ENCODE measurements at places on chromosomes 2 and 18.

GRCh38 chr2:159712143-159712928 is at the start of gene MARCHF7:
Gene MARCHF7, plus strand, starts transcription at chr2:159712506. Its CDS starts 16,517 bp downstream, at chr2:159729023.
- peak; percentile 90 for DNase-seq

- DNase-seq = no peak
Observed at GRCh38 chr2:123095219-123095835, 929.8 kb upstream of the CNTNAP5 start.

DNA sequence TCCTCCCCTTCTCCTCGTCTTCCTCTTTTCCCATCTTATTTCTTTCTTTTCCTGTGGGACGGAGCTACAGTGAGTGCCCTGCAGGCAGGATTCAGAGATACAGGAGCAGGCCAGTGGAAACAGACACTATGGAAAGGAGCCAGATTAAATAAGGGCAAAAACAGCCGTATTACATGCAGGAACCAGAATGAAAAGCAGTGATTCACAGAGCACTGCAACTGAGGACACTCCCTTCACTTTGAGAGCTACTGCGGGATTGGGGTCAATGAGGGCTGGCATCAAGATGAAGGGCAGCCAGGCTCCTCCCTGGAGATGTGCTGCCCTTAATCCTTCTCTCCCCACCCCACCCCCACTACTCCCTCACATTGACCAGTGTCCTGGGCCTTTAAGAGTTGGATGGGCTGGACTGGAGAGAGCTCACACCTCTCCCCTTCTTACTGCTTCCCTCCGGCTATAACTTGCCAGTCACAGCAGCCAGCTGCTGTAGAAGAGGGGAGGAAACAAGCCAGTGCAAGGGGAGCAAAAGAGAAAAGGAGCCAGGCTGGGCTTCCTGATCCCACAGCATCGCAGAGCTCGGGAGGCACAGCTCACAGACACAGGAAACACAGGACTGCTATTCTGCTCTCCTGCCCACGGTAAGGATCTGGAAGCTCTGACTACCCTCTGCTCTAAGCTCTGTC is at the start of gene PLCD4:
Gene PLCD4 (plus strand): TSS at position 464 of the 680 bp plus-strand sequence. CDS start 7,841 bp downstream, outside the sequence.
- no peak for DNase-seq

DNA sequence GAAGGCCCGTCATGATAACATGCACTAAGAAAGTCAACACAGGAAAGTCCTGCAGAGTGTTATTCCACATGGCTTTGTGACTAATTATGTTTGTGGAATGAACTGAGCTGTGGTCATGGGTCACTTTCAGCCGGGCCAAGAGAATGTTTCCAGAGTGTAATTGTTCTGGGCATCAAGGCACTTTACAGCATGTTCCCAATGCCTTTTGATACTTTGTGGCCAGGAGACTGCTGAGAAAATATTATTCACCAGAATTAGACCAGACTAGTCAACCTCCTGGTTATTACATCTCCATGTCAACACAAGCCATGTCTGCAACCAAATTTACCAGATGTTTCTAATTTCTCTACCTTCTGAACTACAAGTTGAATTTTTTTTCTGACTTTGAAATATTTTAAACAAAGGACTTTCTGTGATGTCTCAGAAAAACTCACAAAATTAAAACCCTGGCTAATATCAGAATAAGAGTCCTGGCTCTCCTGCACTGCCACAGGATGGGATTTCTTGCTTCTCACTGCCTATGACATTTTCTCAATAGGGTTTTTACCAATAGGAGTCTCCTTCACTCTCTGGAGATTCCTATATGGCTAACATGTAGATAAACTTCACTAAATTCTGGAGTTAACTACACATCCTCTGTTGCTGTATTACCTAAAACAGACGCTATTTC is 90.6 kb upstream of the WDR75 start:
- no peak for DNase-seq

DNA sequence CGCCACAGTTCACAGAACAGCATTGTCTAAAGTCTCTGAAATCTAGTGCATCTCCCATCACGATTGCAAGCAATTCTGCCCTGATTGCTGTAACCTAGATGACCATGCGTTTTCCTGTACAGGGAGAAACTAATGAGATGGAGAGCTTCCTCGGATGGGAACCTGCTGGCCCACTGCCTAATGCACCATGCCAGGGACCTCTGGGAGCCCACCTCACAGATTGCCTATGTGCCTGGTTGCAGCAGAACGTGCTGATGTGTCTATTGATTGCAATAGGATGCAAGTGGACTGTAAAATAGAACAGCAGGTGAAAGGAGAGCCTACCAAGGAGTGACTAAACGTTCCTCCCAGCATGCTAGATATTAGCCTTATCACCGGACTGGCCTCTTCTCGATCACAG is 141.0 kb upstream of the RAB12 start:
- DNase-seq = no peak

DNA sequence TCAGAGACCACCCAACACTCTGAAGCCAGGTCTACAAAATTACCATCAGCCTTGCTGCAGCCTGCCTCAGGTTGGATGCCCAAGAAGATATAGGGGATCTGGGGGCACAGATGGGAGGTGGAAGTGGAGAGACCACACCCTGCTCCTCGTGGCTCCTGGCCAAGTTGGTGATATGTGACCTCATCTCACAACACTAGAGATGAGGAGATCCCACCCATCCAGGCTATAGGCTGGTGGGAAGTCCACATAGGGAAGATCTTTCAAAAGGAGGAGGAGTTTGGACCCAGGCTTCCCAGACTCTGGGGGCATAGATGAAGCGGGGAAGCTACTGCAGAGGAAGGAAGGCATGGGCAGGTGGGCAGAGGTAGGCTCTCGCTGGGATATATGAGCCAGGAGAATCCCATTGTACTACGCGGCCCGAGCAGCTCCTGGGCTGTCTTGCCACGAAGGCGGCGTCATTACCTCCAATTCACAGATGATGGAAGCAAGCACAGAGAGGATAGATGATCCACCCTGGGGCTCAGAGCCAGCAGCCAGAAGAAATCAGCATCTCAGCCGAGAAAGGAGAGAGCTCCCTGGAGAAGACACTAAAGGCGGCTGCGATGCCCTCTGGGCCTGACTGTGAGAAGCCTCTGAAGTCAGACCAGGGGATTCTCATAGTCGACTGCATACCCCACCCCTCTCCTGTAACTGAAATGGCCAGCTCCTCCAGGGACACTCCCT is 96.0 kb downstream of the RHOB start:
- DNase-seq = no peak

DNA sequence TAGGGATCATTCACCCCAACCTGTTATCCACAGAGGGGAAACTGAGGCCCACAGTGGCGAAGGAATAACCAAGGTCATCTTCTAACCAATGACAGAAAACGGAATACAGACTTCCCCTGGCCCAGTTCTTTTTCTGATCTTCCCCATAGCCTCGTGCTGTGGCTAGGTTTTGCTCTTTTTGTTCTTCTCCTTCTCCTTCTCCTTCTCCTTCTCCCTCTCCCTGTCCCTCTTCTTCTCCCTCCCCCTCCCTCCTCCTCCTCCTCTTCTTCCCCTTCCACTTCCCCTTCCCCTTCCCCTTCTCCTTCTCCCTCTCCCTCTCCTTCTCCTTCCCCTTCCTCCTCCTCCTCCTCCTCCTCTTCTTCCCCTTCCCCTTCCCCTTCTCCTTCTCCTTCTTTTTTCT is 12.9 kb upstream of the TWIST2 start:
- no peak for DNase-seq

DNA sequence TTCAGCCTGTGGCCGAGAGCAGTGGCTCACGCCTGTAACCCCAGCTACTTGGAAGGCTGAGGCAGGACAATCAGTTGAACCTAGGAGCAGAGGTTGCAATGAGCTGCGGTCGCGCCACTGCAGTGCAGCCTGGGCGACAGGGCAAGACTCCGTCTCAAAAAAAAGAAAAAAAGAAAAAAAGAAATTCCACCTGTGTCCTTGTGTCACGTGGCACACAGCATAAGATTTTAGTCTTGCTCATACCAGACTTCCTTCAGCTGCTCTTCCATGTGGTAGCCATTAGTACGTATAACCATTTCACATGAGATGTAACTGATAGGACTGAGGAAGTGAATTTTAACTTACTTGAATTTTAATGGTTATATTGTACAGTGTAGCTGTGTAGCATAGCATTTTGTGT is 4.0 kb downstream of the NOP58 start:
- no peak for DNase-seq

DNA sequence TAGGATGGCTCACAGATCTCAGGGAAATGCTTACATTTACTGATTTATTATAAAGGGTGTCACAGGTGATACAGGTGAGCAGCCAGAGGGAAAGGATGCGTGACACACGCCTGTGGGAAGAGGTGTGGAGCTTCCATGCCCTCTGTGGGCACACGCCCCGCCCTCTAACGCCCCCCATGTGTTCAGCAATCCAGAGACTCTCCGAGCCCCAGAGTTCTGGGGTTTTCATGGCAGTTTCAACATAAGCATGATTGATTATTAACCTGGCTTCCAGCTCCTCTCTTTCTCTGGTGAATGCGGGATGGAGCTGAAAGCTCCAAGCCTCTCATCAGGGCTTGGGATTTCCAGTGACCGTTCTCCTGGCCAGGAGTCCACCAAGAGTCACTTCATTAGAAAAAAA is 34.3 kb upstream of the ODC1 start:
- no peak for DNase-seq

DNA sequence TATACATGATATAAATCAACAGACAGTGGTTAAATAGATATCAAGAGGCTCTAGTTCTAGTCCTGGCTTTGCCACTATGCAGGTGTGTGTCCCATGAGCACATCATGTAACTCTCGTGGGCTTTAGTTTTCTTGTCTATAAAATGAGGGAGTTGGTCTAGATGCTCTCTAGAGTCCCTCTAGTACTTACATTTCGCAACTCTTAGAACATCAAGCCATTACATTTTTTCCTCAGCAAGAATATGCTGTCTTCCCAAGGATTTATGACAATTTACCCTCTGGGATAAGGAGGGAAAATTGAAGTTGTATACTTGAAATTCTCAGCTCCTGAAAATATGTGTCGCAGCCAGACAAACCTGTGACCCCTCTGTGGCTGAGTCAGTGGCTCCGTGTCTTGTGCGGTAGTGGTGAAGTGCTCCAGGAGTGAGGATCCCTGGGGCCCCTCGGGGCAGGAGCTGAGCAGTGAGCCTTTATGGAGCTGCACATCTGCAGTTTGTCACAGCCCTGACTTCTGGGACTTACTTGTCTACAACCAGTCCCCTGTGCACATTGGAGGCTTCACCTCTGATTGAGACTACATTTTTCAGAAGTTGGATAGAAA is 6.8 kb downstream of the PKP4 start:
- no peak for DNase-seq

- DNase-seq = no peak
Observed at GRCh38 chr2:173713904-173714555, 251.1 kb downstream of the SP3 start.

DNA sequence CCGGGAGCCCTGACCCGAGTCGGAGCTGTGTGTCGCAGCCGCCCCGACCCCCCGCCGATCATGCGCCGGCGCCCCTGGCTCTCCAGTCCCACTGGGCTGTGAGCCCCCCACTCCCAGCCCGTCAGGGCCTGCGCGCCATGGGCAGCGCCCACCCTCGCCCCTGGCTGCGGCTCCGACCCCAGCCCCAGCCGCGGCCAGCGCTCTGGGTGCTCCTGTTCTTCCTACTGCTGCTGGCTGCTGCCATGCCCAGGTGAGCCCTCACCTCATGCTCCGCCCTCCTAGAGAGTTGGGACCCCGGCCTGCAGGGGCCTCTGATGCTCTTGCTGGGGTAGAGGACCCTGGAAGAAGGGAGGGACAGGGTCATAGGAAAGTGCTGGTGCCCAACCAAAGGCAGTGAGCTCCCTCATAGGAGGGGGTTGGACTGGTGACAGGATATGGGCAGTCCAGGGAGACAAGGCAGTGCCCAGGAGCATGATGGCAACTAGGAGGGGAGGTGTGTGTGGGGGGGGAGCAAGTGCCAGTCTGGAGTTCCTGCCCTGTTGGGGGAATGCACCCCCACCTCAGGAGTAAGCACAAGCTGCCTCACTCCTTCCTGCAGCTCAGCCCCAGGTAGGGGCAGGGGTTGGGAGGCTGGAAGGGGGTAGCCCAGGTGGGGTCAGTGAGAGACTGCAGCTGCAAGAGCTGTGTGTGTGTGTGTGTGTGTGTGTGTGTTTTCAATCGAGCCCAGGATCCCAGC is 375 bp downstream of the WNT10A start:
- no peak for DNase-seq

- no peak for DNase-seq
Observed at GRCh38 chr18:24731158-24731557, 270.7 kb downstream of the HRH4 start.

- no peak for DNase-seq
Observed at GRCh38 chr2:44168681-44169154, at the start of gene PPM1B. Gene PPM1B, plus strand, starts transcription at chr2:44168875. Its CDS starts 32,325 bp downstream, at chr2:44201200.

DNA sequence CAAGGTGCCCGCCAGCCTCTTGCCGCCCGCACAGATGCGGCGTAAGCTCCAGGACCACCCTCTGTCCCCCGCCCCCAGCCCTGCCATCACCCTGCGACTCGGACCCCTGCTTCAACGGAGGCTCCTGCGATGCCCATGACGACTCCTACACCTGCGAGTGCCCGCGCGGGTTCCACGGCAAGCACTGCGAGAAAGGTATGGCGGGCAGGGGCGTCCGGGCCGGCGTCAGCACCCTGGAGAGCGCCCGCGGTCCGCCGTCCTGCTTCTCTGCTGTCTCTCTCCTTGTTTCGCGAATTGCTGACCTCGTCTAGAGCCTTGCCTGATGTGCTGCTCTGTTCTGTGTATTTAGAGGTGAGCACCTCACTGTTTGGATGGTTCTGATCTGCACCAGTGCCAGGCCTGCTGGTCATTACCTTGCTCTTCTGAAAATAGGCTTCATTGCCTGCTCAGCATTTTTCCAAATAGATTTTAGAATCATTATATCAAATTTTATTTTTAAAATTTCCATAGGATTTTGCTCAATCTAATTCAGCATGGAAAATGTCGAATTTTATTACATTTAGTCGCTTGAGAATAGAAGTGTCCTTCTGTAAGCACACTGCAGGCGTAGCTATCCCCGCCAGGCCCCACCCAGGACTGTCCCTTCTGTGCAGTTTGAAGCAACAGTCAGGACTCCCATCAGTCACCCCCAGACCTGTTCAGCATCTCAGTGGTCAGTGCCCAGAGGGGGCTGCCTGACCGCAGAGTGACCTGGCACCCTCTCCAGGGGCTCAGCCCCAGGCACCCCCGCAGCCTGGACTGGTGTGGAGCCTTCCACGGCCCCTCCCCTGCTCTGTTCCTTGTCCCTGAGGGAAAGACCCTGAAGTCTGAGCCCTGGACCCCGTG is 51.6 kb downstream of the SNED1 start:
- no peak for DNase-seq

GRCh38 chr2:109052922-109053321 is 63.9 kb upstream of the EDAR start:
- no peak for DNase-seq

DNA sequence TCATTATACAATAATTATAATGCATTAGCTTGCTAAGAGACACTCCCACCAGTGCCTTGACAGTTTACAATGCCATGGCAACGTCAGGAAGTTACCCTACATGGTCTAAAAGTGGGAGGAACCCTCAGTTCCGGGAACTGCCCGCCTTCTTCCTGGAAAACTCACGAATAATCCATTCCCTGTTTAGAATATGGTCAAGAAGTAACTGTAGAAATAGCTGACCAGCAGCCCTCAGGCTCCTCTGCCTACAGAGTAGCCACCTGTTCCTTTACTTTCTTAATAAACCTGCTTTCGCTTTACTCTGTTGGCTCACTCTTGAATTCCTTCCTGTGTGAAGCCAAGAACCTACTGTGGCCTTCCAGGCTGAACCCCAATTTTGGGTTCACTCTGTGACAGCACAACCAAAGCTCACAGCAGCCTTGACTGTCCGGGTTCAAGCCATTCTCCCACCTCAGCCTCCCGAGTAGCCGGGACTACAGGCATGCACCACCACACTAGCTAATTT is 20.0 kb upstream of the PTPN2 start:
- no peak for DNase-seq

GRCh38 chr18:6561862-6562291 is 147.2 kb upstream of the L3MBTL4 start:
- DNase-seq = no peak

GRCh38 chr18:77811503-77811902 is 561.9 kb downstream of the GALR1 start:
- peak; percentile 98 for DNase-seq

All from NCI-H345 (cell line).